Stimulated activated CD4-positive, alpha-beta T cell treated with anti-CD3 and anti-CD28 coated beads, Interleukin-15, amount 100 ng/mL, for 1 hour (primary cell): ENCODE measurements at places on chromosomes 1 and 21.

- DNase-seq, result peak; percentile 12
Observed at GRCh38 chr1:32400876-32401631, 6.8 kb upstream of the BSDC1 start.

GRCh38 chr1:209485751-209486150 lies 97.8 kb upstream of the CAMK1G start:
- no peak for DNase-seq

DNA sequence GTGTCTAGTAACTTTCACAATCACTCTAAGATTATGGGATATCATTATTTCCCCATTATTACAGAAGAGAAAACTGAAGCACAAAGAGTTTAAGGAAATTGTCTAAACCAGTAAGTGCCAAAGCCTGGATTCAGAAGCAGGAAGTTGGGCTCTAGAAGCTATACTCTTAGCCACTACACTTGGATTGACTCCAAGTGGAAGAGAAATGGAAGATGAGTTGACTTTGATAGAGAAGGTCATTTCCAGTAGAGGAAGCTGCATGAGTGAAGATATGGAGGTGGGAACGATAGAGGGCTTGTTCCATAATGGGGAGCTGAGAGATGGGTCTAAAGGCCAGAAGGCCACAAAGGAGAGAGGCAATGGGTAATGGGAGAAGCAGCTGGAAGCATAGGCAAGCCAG lies 11.7 kb upstream of the TDRD10 start:
- DNase-seq, result no peak

DNA sequence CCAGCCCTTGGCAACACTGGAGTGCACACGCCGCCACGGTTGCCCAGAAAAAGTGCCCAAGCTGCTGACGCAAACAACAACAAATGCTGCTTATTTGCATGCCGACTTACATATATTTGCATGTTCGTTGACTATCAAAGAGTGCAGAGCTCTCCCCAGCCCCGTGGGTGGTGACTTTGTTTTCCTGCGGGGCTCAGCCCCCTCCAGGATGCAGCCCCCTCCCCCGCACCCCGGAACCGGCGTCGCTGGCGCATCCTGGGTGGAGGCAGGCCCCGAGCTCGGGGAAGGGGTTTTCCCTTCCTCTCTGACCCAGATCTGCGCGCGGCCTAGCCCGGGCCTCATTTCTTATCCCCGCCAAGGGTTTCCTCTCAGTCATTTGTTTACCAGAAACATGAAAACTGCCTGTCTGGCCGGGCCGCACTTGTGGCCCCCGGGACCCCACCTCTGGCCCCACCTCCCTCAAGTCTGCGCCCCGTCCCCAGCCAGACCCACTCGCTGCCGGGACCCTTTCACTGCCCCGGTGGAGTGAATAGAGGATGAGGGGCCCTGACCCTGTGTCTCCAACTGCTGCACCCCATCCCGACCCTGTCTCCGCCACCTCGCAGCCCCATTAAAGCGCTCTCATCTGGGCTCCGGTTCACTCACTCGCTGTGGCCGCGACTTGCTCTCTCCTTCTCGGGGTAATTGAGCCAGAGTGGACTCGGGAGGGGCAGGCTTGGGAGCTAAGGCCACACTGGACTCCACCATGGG lies 5.5 kb downstream of the TNFRSF25 start:
- peak; percentile 85 for DNase-seq

- no peak for DNase-seq
Observed at GRCh38 chr1:203693721-203694120, 67.1 kb downstream of the ATP2B4 start.
